Neuronal stem cell (in vitro differentiated cells): ENCODE measurements at places on chromosomes 7 and 10.

DNA sequence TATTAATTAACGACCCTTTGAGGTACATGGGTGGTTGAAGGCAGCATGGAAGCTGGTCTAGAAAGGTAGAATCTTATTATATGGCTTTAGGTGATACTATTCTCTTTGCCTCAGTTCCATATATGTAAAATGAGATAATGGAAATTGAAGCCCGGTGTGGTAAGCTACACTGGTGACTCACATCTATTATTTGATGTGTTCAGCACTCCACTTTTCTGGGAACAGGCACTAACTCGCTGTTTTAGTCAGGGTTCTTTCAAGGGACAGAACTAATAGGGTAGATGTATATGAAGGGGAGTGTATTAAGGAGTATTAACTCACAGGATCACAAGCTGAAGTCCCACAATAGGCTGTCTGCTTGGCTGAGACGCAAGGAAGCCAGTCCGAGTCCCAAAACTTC, 4.4 kb upstream of the TRUB1 start:
- DNase-seq, result no peak

- no peak for DNase-seq
These were observed 268.3 kb upstream of the SHH start for GRCh38 chr7:156080596-156080995.

DNA sequence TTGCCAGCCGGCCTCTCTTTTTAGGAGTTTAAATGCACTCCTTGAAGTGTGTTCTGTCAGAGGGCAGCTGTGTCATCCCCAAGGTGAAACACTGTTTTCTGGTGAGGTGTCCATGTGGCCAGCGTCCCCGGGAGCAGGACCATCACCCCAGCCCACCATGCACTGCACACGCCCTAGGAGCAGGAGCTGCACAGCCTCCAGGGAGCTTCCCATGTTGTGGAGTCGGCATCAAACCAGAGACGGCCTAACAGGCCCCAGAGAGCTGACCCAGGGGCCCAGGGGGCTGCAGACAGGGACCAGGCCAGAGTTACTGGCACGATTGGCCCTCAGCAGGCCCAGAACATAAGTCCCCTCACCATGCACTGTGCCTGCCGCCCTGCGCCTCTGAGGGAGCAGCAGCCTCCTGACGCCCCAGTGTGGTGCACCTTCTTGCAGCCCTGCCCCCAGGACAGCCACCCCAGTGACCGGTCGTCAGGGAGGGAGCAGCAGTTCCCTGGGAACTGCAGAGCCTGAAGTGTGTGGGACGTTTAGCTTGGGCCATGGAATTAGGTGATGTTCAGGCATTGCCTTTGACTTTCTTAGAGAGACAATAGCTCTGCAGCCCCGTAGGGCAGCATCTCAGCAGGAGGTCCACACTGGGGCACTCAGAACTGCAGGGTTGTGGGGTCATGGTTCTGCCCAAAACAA, 97.9 kb downstream of the NKX6-2 start:
- no peak for DNase-seq

GRCh38 chr7:87003872-87004798, 55.3 kb downstream of the ELAPOR2 start:
- no peak for DNase-seq

DNA sequence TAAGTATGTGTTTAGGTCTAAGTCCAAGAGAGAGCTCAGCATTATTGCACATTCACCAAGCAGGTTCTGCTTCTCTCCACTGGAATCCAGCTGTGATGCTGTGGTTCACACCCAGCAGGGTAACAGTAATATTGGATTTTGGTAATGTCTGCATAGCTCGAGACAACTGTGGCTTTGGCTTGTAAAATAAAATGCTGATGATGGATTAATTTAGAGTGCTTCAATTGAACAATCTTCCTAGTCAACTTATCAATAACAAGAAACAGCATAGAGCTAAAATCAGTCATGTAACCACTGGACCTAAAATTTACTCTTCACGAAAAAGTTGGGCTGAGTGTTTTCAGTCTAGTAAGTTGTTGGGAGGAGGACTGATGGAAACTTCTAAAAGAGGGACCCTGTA, 709.2 kb downstream of the TYW1 start:
- DNase-seq, result no peak

- no peak for DNase-seq
These were observed 21.4 kb downstream of the SLF2 start for GRCh38 chr10:100934084-100934659.

DNA sequence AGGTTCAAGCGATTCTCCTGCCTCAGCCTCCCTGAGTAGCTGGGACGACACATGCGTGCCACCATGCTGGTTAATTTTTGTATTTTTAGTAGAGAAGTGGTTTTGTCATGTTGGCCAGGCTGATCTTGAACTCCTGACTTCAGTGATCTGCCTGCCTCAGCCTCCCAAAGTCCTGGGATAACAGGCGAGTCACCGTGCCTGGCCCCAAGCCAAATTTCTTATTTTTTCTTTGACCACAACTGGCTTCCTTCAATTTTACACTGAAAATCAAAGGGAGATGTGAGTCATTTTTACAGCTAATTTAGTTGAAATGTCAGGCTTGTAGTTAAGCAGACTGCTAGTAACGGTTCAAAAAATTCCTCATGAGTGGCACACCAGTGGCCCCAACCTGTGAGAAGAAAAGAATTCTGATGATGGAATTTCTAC, 7.8 kb downstream of the RNF216 start:
- DNase-seq, result no peak
